ENCODE measurements at places on chromosomes 6 and 20. TPM values are rescaled to one million over a fixed set of nuclear protein-coding genes. Genes with fewer than 3 reads are reported as not detected.

The UBR2 gene
- total RNA-seq: 30.0 TPM

The ANGPT4 gene
- not detected for total RNA-seq

The CRISP2 gene
- 0.49 TPM for total RNA-seq

The TINAG gene
- 0.25 TPM for total RNA-seq

The WFDC10B gene
- total RNA-seq: not detected

The LINC00237 gene
- total RNA-seq: 2.7 TPM

The PNPLA1 gene
- 0.25 TPM for total RNA-seq

The MUC22 gene
- not detected for total RNA-seq

The HSPA12B gene
- 2.7 TPM for total RNA-seq

The FAM210B gene
- total RNA-seq: 14.3 TPM

The NKAIN4 gene
- 9.6 TPM for total RNA-seq

The ISM1 gene
- total RNA-seq: 0.74 TPM

The FKBP1C gene
- total RNA-seq: not detected

The NNAT gene
- 345 TPM for total RNA-seq

The OTOR gene
- total RNA-seq: under 0.01 TPM

The SLC35F1 gene
- 80.4 TPM for total RNA-seq

The TRPC4AP gene
- 51.9 TPM for total RNA-seq

The GJA10 gene
- not detected for total RNA-seq

The GRM4 gene
- 3.7 TPM for total RNA-seq

The RSPO3 gene
- total RNA-seq: 34.4 TPM

The ABHD16A gene
- 40.3 TPM for total RNA-seq

The CDKAL1 gene
- total RNA-seq: 31.0 TPM

The PSORS1C2 gene
- total RNA-seq: not detected

The RFX6 gene
- not detected for total RNA-seq

The CCN5 gene
- total RNA-seq: not detected

The MDN1 gene
- 21.6 TPM for total RNA-seq

The SAPCD1 gene
- 0.74 TPM for total RNA-seq

The TFAP2B gene
- under 0.01 TPM for total RNA-seq

The TFAP2D gene
- total RNA-seq: 0.49 TPM

The CTCFL gene
- not detected for total RNA-seq

The ECT2L gene
- 0.98 TPM for total RNA-seq

Measured in temporal lobe (tissue), 4 donors.